ENCODE measurements at places on chromosomes 6 and 20.
A peak's percentile ranks its signal among the peaks of the same experiment; 100 is the strongest.

DNA sequence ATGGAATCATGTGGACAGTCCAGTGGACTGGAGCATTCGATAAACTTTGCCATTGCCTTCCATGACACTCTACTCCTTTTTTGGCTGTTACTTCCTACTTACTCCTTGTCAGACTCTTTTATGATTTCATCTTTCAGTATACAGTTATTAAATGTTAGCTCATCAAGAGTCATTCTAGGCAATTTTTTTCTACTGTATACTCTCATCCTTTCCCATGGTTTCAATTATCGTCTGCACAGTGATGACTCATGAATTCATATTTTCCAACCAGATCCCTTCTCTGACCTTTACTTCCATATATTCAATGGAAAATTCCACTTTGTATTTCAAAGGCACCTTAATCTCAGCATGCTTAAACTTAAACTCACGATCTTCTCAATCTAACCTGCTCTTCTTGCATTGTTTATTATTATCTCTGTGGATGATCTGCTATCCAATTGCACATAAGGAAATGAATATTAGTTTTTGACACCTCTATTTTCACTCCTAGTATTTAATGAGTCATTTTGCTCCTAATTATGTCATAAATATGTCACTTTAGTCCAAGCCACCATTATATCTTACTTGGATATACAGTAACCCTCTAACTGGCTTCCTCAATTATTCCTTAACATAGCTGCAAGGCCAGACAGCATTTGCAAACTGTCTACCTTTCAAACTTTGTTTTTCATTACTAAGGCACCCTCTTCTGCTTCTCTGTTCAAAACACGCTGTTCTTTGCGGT, 427.5 kb downstream of the PHF3 start:
- DNase-seq = no peak

GRCh38 chr20:49482621-49483017, at the start of gene KCNB1:
Gene KCNB1, minus strand, starts transcription at chr20:49482668. Its CDS starts 188 bp downstream, at chr20:49482480.
- DNase-seq = peak; percentile 64

DNA sequence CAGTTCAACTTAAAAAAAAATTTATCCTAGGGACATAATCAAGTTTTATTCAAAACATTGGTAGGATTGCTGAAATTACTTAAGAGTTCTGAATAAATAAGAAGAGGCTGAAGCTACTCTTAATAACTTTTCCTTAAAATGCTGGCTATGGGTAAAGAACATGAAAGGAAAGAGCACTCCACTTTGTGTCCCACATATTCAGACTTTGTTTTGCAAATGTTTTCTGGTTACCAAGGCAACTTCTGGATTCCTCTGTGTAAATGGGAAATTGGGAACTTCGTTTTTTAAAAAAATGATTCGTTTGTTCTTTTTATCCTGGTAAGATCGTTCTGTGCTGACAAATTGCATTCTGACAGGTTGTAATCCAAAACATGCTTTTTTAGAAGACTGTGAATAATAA, 115.0 kb downstream of the KIF6 start:
- DNase-seq = no peak

DNA sequence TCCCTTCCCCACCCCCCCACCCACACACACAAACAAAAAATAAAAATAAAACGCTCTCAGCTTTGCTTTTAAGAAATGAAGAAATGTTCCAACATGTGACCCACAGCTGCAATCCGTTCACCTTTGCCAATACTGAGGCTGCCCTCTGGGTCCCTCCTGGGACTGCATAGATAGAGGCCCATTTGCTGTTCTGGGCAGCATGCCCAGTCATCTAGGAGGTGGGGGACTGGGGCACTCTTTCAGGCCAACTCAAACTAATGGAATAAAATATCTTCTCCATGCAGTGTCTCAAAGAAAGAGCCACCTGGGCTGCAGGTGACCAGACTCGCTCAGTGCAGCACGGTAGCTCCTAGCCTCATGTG, 79.9 kb downstream of the SLC22A3 start:
- no peak for DNase-seq

- DNase-seq = no peak
Measured at GRCh38 chr6:116631379-116631990, 15.2 kb downstream of the RSPH4A start.

DNA sequence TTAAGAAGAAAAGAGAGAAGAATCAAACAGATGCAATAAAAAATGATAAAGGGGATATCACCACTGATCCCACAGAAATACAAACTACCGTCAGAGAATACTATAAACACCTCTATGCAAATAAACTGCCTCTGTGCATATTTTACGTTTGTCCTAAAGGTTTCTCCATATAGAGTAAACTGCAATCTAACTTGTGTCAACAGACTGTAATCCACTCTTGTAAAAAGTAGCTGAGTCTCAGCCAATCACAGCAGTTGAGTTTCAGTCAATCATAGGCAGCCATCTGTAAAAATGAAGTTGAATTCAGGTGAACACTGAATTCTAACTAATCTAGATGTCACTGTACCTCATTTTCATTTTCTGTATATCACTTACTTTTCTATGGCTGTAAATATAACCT, 112.2 kb upstream of the SYNCRIP start:
- no peak for DNase-seq

DNA sequence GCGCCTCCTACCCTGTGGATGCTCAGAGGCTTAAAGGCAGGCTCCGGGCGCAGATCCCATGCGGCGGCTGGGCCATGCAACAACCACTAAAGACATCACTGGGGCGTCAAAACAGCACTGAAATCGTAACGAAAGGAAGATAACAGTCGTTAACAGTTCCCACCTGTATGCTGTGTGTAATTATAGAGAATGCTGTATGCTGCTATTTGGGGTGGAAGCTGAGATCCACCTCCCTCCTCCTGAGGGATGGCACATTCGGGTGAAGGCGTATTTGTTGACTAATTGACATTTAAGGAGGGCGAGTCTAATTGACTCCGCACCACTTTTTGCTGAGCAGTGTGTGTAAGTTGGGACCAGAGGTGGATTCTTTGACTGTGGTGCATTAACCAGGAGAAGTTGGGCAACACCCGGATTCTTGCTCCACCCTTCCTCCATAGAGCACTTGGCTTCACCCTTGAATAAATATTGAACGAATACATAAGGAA, 687 bp downstream of the SLC35A1 start:
- peak; percentile 74 for DNase-seq

GRCh38 chr6:88535306-88535705, 369.2 kb upstream of the CNR1 start:
- DNase-seq = no peak

DNA sequence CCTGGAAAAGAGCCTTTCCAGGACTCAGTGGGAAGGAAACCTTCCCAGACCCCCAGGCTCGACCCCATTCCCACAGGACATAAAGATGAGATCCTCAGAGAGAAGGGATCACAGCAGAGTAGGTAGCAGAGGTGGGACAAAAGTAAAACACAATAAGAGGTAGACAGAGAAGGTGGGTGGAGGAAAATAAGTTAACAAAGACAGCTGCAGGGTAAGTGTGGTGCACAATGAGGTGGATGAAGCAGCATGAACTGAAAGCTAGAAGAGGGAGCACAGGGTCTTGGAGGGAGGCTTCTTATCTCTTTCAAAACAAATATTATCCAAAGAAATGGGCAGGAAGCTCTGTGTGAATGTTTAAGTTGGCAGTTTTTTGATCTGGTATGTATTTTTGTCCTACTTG, 14.0 kb upstream of the MAP7 start:
- DNase-seq = no peak

- no peak for DNase-seq
Measured at GRCh38 chr20:62882426-62882825, 20.8 kb upstream of the TCFL5 start.

GRCh38 chr6:27980111-27980510, 23.1 kb downstream of the OR2B6 start:
- no peak for DNase-seq

GRCh38 chr6:21033575-21034026, 499.3 kb downstream of the CDKAL1 start:
- DNase-seq = no peak

DNA sequence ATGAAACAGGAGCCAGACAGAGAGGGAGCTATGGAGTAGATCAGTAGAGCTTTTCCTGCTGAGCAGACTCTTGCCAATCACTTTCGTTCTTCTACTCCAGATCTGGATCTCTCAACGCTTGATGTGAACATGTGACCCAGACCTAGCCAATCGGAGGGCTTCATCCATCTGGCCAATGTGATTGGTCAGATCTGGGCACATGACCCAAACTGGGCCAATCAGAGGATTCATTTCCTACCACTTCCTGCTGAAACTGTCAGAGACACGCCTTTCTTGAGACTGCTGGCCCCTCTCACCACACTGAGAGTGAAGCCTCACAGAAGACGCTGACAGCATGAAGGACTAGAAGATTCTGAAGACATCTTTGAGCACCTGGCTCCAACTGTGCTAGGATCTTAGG, 44.2 kb upstream of the ZMYND8 start:
- peak; percentile 41 for DNase-seq

DNA sequence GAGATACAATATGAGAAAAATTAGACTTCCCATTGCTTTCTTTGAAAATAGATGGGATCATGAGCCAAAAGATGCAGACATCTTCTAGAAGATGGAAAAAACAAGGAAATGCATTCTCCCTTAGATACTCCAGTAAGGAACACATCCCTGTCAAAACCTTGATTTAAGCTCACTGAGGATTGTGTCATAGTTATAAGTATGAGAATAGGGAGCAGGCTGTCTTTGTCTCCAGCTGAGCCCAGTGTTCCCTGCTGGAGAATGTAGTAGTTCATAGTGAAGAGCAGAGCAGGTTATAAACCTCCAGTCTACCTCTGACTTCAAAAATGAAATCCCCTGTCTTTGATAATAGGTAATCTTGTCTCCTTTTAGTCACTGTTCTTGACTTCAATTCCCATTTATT, 589.9 kb downstream of the PHF3 start:
- no peak for DNase-seq

- peak; percentile 6 for DNase-seq
Measured at GRCh38 chr20:36092398-36093024, 62.0 kb upstream of the EPB41L1 start.

DNA sequence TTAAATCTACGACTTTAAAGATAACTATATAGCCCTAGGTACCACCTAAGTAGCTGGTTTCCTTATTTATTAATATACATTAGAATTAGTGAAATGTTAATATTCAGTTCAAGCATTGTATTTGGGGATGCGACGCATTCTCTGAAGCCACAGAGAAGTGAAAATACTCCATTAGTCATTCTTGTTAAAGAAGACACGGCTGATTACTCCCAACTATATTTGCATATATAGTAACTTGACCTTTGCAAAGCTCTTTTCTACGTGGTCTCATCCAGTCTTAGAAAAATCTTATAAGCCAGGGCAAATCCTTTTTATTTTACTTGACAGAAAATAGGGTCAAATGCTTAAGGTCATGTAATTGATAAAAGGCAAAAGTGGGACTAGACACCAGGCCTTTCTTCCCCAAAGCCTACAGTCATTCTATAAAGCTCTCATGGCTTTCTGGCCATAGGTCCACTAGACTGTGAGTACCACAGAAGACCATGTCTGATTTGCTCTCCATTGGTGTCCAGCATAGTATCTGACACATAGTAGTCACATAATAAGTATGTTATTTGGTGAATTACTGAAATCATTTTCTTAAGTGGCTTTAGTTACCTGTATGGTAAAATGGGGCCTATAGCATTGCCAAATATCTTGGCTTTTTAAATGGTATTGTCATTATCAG, 11.3 kb downstream of the ZHX3 start:
- DNase-seq = no peak

GRCh38 chr6:8335896-8336295, 99.4 kb downstream of the SLC35B3 start:
- no peak for DNase-seq

DNA sequence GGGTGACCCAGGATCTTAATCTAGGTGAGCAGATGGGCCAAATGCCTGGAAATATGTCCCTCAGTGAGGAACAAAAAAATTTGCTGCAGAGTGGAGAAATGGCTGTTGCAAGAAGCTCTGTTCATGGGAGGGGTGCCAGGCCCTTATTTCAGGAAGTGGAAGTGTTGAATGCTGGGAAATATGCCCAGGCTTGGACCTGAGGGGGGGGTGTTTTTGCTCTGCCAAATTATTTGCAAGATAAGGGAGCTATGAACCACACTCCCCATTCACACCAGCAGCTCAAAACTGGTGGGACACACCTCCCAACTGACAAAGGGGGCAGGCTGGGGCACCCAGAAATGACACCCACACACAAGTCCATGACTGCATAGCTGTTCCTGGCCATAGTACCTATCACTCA, 8.7 kb downstream of the CST4 start:
- DNase-seq = no peak

DNA sequence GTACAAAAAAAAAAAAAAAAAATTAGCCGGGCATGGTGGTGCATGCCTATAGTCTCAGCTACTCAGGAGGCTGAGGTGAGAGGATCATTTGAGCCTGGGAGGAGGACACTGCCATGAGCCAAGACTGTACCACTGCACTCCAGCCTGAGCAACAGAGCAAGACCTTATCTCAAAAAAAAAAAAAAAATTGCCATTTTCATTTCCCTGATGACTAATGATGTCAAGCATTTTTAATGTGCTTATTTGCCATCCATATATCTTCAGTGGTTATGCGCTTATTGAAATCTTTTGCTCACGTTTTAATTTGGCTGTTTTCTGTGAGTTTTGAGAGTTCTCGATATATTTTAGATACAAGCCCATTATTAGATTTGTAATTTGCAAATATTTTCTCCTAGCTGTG, 46.7 kb downstream of the PFDN4 start:
- DNase-seq = no peak

- no peak for DNase-seq
Measured at GRCh38 chr6:74280130-74280692, 584.2 kb downstream of the CD109 start.

DNA sequence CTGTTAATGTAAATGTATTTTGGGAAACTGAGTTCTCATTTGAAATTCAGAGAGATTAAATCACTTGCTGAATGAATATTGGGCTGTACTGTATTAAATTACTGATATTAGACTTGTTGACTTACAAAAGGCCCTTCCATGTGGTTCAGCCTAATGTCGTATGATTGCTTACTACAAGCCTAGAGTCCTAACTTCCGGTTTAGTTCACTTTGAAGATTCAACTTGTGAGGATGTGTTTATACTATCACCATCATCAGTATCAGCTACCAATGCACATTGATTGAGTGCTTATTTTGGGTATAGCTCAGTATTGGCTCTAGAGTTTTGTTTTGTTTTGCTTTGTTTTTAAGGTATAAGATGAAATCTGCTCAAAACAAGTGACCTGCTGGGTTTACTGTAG, 48.3 kb downstream of the FAM217A start:
- DNase-seq = no peak

- DNase-seq = no peak
Measured at GRCh38 chr6:41636833-41637193, 1.5 kb upstream of the MDFI start.

GRCh38 chr6:20905377-20905776, 371.1 kb downstream of the CDKAL1 start:
- no peak for DNase-seq

- peak; percentile 6 for DNase-seq
Measured at GRCh38 chr20:50284811-50285375, 94.3 kb downstream of the CEBPB start.

Data from activated CD4-positive, alpha-beta T cell treated with anti-CD3 and anti-CD28 coated beads for 48 hours (primary cell).